ENCODE measurements at places on chromosomes 13 and 19.

DNA sequence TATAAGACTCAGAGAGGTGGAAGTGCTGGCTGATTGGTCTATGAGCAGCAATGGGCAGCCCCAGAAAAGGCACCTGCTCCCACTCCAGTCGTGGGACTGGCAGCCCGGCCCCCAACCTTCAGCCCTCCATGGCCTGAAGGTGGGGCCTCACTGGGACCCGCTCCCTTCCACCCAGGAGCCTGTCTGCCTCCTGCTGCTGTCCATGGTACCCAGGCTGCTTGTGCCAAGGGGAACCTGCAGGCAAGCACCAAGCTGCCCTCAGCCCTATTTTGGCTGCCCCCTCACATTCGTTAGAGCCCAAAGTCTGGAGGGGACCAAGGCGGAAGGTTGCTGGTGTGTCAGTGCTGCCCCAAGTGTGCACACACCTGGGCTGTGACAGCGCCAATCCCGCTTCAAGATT is 2304.9 kb downstream of the PCDH9 start:
- DNase-seq = no peak

- no peak for DNase-seq
These were observed 39.8 kb upstream of the IGFL4 start for GRCh38 chr19:46080561-46080960.

DNA sequence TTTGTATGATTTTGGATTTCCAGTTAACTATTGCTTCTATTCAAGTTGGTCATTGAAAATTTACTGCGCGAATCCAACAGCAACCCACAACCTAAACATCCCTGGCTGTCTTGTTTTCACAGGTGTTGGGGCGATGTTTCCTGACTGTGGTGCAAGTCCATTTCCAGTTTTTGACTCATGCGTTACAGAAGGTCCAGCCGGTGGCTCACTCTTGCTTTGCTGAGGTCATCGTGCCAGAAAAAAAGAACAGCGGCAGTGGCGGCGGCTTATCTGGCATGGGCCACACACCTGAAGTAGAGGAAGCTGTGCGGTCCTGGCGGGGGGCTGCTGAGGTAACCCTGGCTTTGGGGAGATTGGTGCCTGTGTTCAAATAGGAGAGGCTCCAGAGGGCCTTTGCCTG is 45.2 kb upstream of the GPI start:
- no peak for DNase-seq

DNA sequence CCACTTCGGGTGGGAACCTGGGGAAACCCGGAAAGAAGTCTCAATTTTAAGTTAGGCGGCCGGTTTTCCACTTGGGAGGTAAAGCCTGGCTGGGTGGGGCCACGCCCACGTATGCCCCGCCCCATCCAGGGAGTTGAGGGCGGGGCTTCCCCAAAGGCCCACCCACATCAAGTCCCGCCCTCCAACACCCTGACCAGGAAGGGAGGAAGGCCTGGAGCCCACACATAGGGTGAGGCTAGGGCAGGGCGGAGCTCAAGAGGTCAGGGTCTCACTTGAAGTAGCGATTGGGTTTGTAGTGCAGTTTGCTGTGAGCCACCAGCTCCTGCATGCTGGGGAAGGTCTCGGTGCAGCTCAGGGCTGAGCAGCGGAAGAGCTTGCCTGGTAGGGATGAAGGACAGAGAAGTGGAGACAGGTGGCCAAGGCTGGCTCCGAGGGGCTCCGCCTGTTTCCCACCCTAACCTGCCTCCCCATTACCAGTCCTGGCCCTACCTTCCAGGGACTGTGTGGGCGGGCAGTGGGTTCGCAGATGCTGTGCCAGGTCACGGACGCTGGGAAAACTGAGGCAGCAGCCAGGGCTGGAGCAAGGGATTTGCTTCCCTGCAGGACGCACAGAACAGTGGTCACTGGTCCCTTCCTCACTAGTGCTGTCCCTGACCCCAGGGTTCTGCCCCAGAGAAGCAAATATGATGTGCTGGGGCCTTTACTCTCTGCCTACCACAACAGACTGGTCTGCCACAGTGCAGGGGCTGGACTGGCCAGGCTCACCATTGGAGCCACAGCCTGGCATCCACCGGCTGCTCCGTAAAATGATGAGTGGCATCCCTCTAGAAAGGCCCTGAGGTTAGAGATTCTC is 1.6 kb downstream of the ZNF414 start:
- no peak for DNase-seq

DNA sequence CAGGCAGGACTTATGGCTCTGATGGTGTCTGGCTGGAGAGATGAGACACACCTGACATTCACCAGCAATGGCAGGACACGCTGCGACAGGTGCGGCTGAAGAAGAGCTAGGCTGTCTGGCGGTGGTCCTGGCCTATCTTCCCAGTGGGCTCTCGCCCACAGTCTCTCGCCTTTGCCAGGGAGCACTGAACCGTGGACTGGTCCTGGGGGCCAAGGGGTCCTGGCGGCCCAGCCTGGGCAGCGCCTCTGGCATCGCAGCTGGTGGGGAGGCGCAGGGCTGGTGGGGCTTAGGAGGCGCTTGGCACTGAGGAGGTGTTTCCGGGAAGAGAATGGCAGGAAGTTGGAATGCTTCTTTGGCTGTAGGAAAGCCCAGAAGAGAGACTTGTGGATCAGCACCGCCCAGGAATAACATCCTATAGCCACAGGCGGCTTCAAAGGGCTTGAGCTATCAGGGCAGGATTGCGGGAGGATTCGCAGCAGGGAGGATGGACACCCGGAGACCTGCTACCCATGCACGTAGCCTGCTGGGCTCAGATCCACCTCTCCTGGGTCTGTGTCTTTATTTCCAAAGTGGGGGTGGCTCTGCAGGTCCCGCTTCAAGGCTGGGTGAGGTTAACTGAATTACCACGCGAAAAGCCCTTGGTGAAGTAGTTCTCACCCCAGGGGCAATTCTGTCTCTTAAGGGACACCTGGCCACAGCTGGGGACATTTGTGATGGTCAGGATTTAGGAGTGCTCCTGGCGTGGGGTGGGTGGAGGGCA is 14.6 kb downstream of the KDM4B start:
- no peak for DNase-seq

- no peak for DNase-seq
These were observed 5.9 kb upstream of the FBN3 start for GRCh38 chr19:8155318-8155717.

DNA sequence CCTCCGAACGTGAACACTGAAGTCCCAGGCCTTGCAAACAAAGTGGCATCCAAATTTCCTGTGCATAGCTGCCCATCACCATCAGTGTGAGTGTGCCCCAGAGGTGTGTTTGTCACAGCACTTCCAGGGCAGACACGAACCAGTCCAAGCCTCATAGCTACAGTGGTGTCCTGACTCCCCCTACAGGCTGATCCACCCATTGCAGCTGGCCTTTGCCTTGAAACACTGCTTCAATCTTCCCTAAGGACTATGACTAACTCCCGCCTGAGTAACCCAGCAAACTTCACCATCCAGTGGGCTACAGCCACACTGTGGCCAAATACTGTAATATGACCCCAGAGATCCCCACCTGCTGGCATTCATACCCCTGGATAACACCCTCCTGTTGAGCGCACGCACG is 3.9 kb downstream of the ZNF266 start:
- DNase-seq = no peak

DNA sequence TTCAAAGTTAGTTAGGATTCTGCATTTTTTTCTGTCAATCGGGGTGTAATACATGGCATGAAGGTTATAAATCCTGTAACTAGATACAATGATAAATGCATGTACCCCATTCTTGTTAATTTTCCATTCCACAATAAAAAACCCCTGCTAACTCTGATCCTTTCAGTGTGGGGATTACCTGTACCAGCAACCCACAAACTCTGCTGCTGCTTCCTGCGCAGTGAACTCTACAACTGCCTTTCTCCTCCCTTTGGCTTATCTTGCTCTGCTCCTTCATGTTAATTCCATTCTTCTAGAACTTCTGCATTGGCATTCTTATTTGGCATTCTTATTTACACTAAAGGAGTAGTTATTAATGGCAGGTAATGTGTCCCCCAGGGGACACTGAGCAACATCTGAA is 273.1 kb downstream of the KLF12 start:
- no peak for DNase-seq

DNA sequence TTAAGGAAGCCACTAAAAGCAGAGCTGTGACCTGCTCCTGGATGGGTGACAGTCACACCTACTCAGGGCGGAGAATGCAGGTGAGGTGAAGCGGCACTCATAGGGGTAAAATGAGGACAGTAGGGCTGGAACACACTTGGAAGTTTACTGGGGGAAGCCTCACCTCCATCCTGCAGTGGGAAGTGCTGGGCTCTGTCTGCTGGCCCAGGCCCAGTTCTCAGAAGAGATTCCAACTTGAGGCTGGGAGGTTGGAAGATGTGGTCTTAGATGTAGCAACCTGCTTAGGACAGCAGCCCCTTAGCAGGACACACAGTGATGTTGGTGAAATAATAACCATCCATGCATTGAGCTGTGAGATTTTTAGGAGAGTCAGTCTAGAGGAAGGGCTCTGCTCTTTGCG is 4.6 kb downstream of the MEDAG start:
- no peak for DNase-seq

DNA sequence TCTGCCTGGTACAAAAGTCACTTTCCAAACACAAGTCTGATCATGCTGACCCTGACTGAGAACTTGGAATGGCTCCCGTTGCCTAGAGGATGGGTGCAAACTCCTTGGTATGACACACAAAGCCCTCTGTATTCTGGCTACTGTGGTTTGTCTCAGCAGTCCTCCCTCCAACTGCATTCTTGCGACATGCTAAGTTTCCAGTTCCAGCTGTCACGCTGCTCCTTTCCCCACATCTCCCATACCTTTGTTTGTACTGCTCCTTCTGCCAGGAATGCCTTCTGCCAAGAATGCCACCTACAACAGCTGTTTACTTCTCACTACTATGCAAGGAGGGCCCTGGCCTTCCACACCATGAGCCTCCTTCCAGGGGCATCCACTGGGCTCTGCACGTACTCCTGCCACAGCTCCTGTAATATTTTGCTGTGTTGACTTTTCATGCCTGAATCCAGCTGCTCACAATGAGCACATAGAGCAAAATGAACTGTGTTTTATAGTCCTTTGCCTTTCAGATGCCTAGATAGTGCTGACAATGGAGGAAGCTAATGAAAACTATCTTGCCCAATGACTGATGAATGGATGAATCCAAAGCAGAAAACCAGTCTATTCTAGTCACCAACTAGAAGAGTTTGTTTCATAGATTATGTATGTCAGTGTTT is 543.7 kb downstream of the EFNB2 start:
- no peak for DNase-seq

DNA sequence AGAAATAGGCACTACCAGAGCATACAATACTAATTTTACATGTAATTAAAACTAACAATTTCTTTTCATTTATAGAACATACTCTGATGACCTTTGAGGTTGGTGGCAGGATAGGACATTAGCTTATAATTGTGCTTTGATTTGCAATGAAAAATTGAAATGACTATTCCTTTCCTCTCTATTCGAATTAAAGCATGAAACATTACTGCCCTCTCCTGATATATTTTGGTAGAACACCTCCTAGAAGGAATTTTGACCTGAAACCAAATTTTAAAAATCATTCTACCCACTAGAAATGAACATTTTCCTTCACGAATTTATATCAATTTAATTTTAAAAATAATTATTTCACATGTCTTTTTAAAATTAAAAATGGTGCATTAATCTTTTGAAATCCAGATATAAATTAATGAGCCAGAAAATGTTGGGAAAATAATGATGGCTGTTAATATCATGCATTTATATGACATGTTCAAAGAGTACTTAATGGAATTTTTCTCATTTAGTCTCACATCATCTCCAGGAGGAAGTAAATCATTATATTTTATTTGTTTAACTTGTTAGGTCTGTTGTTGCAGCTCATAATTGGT is 556.3 kb upstream of the ARGLU1 start:
- no peak for DNase-seq

DNA sequence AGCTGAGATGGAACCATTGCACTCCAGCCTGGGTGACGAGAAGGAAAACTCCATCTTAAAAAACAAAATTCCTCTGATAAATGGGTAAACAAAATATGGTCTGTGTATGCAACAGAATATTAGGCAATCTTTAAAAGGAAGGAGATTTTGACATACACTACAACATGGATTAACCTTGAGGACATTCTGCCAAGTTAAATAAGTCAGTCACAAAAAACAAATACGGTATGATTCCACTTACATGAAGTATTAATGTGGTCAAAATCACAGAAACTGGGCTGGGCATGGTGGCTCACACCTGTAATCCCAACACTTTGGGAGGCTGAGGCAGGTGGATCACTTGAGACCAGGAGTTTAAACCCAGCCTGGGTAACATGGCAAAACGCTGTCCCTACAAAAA is 3.0 kb upstream of the ZNF444 start:
- no peak for DNase-seq

- no peak for DNase-seq
These were observed 8.7 kb upstream of the CARM1 start for GRCh38 chr19:10862561-10863106.

DNA sequence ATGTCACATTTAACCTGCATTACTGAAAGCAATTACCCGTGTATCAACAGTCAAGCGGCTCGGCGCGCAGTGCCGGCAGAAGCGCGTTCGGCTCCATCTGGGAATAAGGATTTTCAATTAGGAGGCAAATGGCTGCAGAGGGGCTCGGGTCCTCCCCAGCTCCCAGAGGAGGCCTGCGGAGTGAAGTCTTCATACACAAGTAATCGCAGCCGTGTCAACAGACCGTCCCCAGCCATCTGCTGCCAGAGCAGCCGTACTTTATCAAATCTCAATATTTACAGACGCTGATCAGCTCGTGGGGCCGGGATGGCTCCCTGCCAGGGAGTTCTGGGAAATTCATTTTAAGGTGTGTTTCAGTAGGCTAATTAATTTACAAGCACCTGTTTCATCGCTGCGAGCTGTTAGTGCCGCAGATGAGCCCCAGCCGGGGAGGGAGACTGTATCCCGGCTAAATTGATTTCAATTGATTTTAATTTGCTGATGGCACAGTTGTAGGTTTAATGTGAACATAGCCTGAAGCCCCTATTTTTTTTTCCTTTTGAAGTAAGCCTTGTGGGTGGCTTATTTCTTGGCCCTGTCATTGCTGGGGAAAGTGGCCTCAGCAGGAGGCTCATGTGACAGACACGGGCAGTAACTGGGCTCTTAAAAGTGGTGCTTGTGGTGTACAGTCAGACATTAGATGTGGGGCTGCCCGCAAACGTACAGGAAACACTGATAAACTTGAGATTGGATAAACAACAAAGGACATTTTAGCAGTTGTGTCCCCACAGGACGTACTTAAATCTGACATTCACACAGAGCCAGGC is 252.7 kb downstream of the TEX29 start:
- no peak for DNase-seq

DNA sequence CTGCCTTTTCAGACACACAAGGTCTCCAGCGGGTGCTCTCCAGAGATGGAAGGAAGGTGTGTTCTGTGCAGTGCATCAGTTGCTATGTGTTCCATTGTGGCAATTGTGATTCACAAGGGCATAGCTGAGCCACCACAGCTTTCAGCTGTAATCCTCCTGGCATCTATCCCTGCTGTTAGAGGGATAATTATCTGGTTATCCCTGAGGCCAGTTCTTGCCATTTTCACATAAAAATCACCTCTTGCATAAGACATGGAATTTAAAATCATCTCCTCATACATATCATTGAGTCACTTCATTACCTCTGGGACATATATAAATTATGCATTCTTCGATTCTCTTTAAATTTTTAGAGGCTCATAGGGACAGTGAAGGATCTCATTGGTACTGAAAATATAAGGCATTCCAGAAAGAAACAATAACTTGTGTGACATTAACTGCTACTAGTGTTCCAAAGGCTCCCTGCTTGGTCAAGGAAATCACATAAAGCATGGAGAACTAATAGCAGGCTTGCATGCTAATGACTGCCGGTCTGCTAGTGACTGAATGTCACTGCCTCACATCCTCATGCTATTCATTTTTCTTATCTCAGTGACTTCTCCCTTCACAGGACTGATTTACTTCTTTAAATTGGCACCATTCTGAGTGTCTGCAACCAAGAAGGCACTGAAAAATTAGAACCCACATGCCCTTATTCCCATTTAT is 214.0 kb downstream of the ENOX1 start:
- no peak for DNase-seq

All from stimulated activated naive B cell treated with anti-CD40 and anti-IgM and Interleukin-4, amounts not matched to agents 10 μg/mL and 1 μg/mL and 100 μg/mL, for 72 hours (primary cell).